ENCODE measurements at places on chromosomes 16 and 17. TPM values are rescaled to one million over a fixed set of nuclear protein-coding genes. Genes with fewer than 3 reads are reported as not detected.

The ZNF598 gene
- 51.4 TPM for total RNA-seq

The MT2A gene
- total RNA-seq = 74.9 TPM

The TIGD7 gene
- 4.1 TPM for total RNA-seq

The CORO1A gene
- 0.15 TPM for total RNA-seq

The NPW gene
- 6.9 TPM for total RNA-seq

The CCL23 gene
- not detected for total RNA-seq

The SKAP1 gene
- total RNA-seq = not detected

The ZNF652 gene
- total RNA-seq = 21.7 TPM

The ADAMTS18 gene
- total RNA-seq = not detected

The MGAT5B gene
- 0.15 TPM for total RNA-seq

The P2RX1 gene
- not detected for total RNA-seq

The SYCE1L gene
- 4.5 TPM for total RNA-seq

The SLC6A4 gene
- total RNA-seq = 0.15 TPM

The KRT33A gene
- total RNA-seq = not detected

The ATP2A3 gene
- 0.06 TPM for total RNA-seq

The KRT10 gene
- 10.4 TPM for total RNA-seq

The CD300LG gene
- total RNA-seq = 0.50 TPM

The DHX58 gene
- total RNA-seq = 11.9 TPM

The XAF1 gene
- 14.4 TPM for total RNA-seq

The PLSCR3 gene
- total RNA-seq = 57.0 TPM

The TRAP1 gene
- total RNA-seq = 37.7 TPM

The ATXN1L gene
- 12.2 TPM for total RNA-seq

The PMFBP1 gene
- total RNA-seq = not detected

The C1QL1 gene
- 0.31 TPM for total RNA-seq

The SMTNL2 gene
- total RNA-seq = not detected

The G6PC3 gene
- 55.5 TPM for total RNA-seq

The PPP1R27 gene
- not detected for total RNA-seq

The TMEM100 gene
- 2.9 TPM for total RNA-seq

The MFAP4 gene
- total RNA-seq = 188 TPM

The HEATR9 gene
- not detected for total RNA-seq

The ATXN2L gene
- 51.1 TPM for total RNA-seq

The AIPL1 gene
- not detected for total RNA-seq

The ZSCAN10 gene
- not detected for total RNA-seq

The CMTM2 gene
- not detected for total RNA-seq

The TNFSF13 gene
- total RNA-seq = 8.0 TPM

The OSGIN1 gene
- total RNA-seq = 10.7 TPM

The SLFN12 gene
- 20.2 TPM for total RNA-seq

The EVI2A gene
- 7.6 TPM for total RNA-seq

The KRT9 gene
- total RNA-seq = not detected

The NPTX1 gene
- total RNA-seq = under 0.01 TPM

The PRR14 gene
- total RNA-seq = 16.0 TPM

The HOXB1 gene
- total RNA-seq = not detected

The EME1 gene
- total RNA-seq = 0.20 TPM

The TNK1 gene
- 0.05 TPM for total RNA-seq

The MYH8 gene
- not detected for total RNA-seq

The KRTAP4-1 gene
- not detected for total RNA-seq

The CIBAR2 gene
- not detected for total RNA-seq

The NTN1 gene
- total RNA-seq = 0.06 TPM

The PRDM7 gene
- total RNA-seq = not detected

The IL4R gene
- 19.8 TPM for total RNA-seq

The SLC5A2 gene
- not detected for total RNA-seq

The ATP6V0D1 gene
- 99.7 TPM for total RNA-seq

The INCA1 gene
- total RNA-seq = 0.19 TPM

The HS3ST3B1 gene
- total RNA-seq = 5.4 TPM

The SALL1 gene
- 1.5 TPM for total RNA-seq

The MT1F gene
- total RNA-seq = 0.29 TPM

The CCDC154 gene
- total RNA-seq = 0.39 TPM

Measured in cardiac ventricle fibroblast (primary cell).